SK-N-MC (cell line): ENCODE measurements at places on chromosomes 7 and 10.

DNA sequence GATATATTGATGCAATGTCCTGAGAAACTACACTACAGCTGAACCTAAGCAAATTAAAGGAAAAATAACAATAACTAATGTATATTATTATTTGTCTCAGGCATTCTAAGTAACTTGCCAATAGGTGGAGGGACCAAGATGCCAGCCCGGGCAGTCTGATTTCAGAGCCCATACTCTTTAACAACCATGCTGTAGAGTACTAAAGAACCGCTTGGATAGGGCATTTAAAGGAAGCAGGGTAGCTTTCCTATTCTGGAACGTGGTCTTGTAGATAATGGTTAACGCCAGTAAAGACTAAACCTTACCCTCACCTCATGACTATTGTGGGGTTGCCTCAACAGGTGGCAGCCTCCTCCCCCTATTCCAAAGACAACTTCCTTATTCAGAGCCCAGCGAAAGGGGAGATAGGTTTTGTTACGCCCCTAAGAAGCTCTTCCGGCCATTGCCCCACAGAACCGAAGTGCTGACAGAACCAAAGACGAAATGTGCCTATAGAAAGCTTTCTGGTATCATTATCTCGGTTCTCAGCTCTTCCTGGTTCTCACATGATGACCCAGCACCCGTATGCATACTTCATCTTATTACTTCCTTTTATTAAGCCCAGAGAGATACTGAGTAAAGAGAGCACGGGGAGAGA, 707 bp upstream of the C1GALT1 start:
- no peak for DNase-seq

GRCh38 chr10:126208726-126209302, 179.5 kb downstream of the ADAM12 start:
- DNase-seq = no peak

DNA sequence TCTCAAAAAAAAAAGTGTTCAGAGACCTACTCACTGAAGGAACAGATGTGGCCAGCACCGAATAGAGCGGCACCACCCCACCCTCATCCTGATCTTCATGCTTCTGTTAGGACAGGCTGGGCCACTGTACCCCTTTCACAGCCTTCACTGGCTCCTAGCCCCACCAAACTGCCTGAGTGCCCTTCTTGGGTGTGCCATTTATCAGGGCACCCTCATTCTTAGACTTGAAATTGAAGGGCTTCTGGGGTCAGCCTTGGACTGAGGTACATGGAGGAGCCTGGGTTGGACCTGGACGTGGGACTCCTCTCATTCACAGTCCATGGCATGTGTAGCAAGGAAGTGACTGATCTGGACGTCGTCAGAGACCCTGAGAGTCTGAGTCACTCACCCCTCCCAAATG, 190.3 kb downstream of the COBL start:
- DNase-seq = no peak

DNA sequence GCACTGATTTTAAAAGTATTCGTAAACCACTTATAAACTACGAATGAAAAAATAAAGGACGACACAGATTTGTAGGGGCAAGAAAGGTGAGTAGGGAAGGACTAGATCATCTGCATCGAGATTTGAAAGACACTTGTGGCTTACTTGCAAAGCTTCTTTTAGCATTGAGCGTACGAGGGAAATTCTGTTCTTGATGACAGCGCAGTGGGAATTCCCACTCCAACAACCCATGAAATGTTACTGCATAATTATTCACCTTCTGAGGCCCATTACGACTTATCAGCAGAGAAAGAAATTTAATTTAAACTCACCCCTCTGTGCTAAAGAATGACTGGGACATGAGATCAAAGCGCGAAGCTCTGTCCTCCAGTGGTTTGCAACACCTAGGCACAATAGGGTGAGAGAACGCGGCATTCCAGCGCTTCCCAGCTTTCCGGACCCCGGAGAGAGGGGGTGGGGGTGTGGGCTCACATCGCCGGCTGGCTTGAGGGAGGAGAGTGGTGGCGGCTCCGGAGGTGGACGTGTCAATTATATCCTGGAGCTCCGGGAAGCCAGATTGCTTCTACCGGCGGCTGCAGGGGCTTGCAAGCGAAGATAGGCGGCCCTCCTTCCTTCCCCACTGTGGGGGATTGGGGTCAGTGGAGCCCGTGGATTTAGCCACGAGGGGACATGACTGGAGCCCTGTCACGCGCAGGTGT, 10.3 kb downstream of the SP8 start:
- DNase-seq = no peak

GRCh38 chr10:131921184-131921583, 20.4 kb downstream of the PPP2R2D start:
- no peak for DNase-seq

GRCh38 chr10:35642035-35642792, at the start of gene FZD8:
Gene FZD8, minus strand, starts transcription at chr10:35642296. Its CDS starts 867 bp downstream, at chr10:35641429.
- no peak for DNase-seq

- DNase-seq = no peak
These were observed 126.0 kb upstream of the ANKRD1 start for GRCh38 chr10:91046869-91047268.

GRCh38 chr10:3068968-3069737, 1.8 kb downstream of the PFKP start:
- no peak for DNase-seq

DNA sequence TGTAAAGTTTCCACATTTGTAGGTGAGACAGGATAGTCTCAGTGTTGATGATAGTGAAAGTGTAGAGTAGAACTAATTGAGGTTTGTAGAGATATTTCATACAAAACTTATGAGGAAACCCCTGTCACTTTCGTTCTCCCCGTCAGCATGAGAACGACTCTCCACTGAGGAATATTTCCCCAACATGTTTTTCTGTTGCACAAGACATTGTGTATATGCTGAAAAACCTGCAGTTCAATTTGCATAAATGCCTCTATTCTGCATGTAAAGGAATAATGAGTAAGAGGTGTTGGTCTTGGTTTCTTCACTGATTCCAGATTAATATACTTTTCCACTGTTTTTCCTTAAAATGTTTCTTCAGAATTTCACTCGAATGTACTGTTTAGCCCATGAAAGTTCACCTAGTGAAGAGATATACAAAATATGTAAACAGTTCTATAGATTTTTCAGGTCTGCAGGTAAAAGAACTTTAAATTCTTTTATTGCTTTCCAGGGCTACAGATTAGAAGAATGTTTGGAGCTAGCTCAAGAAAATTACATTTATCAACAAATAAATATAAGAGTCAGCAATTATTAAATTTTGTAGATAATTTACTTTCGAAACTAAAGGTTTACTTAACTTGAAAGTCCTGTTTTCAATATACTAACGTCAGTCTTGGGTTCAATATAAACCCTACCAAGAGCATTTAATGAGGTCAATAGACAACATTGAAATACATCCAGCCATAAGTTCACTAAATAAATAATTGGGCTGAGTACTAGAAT, 37.2 kb downstream of the HEPACAM2 start:
- no peak for DNase-seq

- DNase-seq = no peak
These were observed 5.7 kb downstream of the PON1 start for GRCh38 chr7:95318501-95319100.

- no peak for DNase-seq
These were observed 5.4 kb downstream of the FAM171A1 start for GRCh38 chr10:15365692-15366091.

- no peak for DNase-seq
These were observed 257.3 kb downstream of the PTEN start for GRCh38 chr10:88120599-88121333.

DNA sequence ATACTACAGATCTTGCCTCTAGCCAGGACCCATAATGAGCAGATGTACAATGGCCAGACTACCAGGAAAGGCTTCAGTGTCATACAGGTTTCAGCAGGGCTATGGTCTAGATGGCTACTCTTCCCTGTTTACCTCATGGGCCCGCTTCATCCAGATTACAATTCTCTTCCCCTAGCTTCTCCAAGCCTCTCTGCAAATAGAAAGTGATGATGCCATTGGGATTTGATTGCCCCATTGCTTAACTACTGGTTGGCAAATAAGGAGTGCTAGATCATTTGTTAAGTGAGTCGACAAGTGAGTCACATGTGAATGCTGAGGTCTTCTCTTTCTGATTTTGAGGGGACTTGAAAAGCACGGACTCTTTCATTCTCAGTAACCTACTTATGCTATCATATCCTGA, 361.5 kb upstream of the LRRTM3 start:
- no peak for DNase-seq

- DNase-seq = no peak
These were observed 50.5 kb downstream of the FZD1 start for GRCh38 chr7:91314591-91315323.

DNA sequence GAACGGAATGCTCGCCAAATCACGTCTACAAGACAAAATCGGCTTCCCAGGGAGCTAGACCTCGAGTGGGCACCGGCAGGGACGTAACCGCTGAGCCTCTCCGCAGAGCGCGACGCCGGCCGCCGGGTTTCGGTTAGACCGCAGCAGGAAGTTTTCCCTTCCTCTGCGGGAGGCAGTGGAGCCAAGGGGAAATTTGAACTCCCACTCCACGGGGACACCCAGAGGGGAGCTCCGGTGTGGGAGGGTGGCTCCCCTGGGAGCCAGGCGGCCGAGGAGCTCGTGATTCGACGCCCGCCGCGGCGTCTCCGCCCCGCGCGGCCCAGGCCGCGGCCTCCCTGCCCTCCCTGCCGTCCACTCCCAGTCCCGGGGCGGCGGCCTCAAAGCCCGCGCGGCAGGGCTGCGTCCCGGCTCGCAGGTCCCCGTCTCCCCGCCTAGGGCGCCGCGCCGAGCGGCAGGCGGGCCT, 426 bp downstream of the SYPL1 start:
- no peak for DNase-seq

DNA sequence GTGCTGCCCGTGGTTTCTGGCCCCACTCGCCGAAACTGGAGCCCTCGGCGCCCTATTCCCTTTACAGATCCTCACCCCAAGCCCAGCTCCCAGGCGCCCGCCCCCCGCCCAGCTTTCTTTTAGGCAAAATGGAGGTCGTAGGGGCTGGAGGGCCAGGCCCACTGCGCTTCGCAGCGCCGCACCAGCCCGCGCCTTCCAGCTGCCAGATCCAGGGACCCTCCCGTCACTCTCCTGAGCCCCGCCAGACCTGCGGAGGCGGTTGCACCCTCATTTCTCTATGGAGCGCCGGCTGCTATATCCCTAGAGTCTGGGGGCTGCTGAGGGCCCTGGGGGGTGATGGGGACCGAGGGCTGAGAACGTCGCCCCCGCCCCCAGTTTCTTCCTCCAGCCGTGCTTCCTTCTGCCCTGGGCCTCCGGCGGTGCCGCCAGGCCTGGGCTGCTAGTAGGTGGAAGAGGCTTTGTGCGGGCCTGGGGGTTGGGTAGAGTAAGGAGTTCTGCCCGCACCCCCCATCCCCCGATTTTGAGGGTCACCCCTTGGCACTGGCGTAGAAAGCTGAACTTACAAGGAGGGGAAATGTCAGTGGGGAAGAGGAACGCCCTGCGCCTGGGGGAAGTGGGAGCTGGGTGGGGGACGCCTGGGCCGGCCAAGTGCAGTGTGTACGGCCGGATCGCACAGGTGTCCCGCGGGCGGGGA, 1.0 kb downstream of the GNB2 start:
- DNase-seq = no peak

DNA sequence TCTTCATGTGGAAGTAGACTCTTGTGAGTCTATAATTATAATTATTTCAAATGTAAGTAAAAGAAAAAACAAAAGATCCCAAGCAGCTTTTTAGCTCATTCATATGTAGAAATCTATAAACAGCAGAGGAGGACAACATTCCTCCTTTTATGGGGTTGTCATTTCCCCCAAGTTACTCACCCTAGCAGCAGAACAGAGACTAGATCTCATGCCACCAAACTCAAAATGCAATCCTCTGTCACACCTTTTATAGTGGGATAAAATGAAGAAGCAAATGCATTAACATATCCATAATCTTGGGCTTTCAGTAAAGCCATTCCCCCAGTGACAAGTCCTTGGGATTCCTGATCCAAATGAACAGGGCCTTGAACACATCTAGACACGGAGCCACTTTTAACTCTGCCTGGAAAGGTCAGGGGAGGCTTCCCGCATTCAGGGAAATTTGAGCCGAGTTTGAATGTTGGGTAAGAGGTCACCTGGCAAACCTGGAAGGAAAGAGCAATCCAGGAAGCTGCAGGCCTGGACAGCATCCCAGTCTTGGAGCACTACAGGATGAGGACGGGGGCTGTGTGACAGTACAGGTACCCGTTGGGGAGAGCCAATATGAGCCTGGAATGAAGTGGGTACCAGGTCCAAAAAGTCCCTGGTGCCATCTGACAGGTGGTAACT, 76.4 kb downstream of the DOCK4 start:
- no peak for DNase-seq

- no peak for DNase-seq
These were observed 171.9 kb downstream of the ARID5B start for GRCh38 chr10:62073429-62073828.

DNA sequence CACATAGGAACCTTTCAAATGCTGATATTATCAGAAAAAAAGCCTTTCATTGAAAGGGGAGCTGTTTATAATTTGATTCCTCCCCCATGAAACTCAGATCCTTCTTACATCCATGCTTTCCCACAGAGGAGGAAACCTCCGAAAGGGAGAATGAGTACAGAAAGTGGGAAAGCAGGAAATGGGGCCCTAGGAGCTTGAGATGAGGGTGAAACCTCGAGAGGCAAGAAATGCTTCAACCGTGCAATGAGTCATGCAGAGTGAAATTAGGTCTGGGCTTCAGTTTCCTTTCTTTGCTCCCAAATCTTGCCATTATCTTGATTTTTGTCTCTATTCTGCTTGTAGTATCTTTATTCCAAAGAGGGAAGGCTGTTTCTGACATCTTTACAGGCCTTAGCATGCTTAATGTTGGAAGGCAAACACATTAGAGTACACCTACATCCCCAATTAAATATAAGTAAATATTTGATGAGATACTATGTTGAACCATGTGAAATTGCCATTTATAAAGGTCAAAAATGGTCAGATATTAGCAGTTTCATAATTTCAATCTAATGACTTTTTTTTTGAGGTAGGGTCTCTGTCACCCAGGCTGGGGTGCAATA, 79.1 kb downstream of the NAMPT start:
- DNase-seq = no peak

GRCh38 chr7:22728401-22729029, 1.5 kb downstream of the IL6 start:
- no peak for DNase-seq

DNA sequence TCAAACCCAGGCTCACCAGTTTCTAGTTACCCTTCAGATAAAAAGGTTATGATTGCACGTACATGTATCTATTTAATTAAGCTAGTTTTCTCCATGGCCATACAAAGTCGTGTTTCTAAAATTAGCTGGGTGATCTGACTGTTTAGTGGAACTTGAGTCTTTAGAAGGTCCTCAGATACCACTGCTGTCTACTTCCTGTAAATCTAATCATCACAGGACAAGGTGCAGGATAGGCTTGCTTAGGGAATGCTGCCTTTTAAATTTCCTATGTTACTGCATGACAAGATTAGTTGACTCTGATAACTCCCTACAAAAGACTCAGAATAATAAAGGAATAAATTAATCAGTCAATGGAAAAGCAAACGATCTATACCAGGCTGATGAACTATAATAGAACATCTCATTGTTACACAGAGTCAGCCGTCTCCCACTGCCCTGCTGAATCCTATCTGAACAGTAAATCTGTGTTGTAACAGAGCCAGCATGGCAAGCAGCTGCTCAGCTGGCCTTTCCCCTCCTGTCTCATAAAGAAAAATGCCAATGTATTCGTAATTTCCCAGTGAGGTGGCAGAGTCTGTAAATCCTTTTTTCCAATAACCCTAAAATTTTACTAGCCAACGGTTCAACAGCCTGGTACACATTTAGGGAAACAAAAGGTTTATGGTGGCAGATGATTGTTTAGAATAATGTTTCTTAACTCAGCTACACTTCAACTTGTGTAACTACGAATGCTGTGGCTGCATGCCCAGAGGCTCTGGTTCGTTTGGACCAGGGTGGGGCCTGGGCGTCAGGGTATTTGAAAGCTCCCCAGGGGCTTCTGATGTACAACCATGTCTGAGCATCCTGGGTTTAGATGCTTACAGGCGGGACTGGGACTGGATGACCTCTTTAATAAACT, 318.0 kb downstream of the PAXIP1 start:
- DNase-seq = no peak
